ENCODE measurements at places on chromosomes 6 and 20.
A peak's percentile ranks its signal among the peaks of the same experiment; 100 is the strongest.

DNA sequence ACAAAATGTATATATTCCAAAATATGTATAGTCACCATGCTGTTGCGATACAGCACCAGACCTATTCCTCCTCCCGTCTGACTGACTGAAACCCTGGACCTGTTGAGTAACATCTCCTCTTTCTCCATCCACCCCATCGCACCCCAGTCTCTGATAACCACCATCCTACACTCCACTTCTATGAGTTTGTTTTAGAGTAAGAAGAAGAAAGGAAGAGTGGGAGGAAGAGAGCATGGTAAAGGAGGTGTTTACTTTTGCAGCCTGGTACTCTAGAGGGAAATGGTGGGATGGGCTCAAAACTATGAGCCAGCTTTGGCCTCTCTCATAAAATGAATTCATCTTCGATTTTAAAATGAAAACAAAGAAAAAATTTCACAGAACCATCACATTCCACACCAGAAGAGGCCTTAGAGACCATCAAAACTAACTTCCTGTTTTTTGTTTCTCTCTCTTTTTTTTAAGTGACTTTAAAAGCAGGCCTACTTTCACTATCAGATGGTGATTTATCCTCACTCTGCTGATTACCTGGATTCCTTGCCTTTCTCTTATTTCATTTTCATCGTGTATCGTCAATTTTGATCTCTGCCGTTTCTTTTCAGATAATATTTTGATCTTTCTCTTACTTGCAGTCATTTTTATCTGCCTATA is 16.8 kb upstream of the FUCA2 start:
- DNase-seq: no peak

- no peak for DNase-seq
Measured at GRCh38 chr6:155377061-155377460, 62.8 kb upstream of the TFB1M start.

DNA sequence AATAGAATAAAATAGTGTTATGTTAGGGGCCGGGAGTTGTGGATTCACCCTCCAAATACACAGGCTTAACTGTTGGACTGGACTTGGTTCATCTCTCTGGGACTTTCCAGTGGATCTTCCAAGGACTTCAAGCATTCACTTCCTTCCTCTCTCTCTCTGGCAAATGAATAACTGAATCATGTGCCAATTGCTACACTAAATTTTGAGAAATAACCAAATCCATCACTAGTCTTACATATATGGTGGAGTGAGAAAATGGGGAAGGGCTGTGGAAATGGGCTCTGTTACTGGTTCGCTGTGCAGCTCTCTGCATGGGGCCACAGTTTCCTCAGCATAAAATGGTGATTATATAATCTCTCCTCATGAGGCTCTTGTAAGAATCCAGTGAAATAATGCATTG is 6.8 kb upstream of the KIAA1755 start:
- no peak for DNase-seq

- DNase-seq: no peak
Measured at GRCh38 chr6:32461493-32461892, 21.8 kb downstream of the HLA-DRA start.

- DNase-seq: peak; percentile 85
Measured at GRCh38 chr6:33904050-33904746, 100.4 kb upstream of the MLN start.

- DNase-seq: no peak
Measured at GRCh38 chr6:146931214-146931613, 273.0 kb upstream of the STXBP5 start.

DNA sequence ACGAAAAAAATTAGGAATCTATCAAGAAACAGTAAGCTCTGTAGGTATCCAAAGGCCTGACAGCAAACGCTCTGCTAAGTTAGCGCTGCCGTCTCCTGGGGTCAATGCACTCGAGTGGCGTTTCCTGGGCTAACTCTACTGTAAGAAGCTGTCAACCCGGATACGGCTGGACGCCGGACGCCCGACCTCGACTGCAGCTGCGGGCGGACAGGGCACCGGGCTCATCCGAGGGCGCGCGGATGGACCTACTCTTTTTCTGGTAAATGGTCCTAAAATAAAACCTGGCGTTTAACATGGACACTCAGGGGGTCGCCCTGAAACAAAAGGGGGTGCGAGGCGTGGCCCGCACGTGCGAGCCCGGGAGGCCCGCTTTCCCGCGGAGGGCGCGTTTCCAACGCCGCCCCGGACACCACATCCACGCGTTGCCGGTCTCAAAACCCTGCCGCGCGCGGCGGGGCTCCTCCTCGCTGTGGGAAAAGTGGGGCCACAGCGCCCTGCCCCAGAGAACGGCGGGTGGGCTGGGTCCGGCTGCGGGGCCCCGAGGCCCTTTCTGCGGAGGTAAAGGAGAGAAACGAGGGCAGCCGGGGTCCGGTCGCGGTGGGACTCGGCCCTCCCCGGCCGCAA is 537 bp downstream of the TCP1 start:
- peak; percentile 34 for DNase-seq

- DNase-seq: peak; percentile 24
Measured at GRCh38 chr6:35343092-35343834, 905 bp downstream of the PPARD start.

- DNase-seq: no peak
Measured at GRCh38 chr6:75169689-75170586, 35.9 kb downstream of the COL12A1 start.

GRCh38 chr20:33026779-33027759 is 4.4 kb upstream of the BPIFB6 start:
- DNase-seq: no peak

DNA sequence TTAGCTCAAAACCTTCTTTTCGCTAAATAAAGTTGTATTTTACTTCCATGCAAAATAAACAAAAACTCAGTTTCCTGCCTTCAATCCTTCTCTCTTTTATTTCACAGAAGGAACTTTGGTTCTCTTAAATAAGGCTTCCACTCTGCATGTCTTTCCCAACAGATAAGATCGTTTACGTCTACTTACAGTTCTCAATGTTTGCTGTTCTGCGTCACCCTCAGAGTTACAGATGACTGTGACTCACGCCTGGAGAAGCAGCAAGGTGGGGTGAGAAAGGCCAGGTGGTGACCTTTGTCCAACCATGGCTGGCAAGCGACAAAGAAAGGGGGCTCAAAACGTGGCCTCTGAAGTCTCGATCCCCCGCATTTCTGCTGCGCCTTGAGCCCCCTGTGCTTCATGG is 51.4 kb upstream of the RPS6KA2 start:
- DNase-seq: no peak

GRCh38 chr6:144140867-144141266 is 9.4 kb upstream of the STX11 start:
- DNase-seq: no peak

Data from CD4-positive, alpha-beta T cell treated with Interleukin-17A for 1 hour (primary cell).